ENCODE measurements at places on chromosomes 6 and 20. TPM values are rescaled to one million over a fixed set of nuclear protein-coding genes. Genes with fewer than 3 reads are reported as not detected.

Gene TULP1
- total RNA-seq = not detected

Gene MCCD1
- not detected for total RNA-seq

DNA sequence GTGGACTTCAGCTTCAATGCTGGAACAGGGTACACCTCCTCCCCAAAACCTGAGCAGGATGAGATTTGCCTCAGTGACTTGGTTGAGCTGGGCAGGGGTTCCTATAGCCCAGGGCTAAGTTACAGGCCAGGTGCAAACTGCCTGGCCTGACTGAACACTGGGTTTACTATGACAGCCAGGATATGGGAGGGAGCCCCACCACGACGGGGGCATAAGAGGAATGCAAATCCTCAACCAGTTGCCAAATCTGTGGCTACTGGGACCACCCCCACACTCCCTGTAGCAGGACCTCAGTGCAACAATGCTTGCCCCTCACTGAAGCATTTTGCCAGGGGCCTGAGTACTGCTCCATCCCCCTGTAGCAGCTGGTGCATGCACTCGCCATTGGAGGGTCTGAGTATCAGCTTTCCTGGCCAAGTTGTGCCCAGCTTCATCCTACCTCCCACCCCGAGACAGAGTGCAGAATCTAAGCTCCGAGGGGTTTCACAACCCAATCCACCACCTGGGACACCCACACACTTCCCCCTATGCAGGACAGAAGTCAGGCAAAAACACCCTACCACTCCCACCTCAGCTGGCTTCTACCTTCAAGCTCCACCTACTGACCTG, 27.6 kb downstream of the TREML4 start:
- no peak for DNase-seq

- no peak for DNase-seq
These were observed 36.9 kb downstream of the KCNQ2 start for GRCh38 chr20:63435552-63435951.

GRCh38 chr20:32779500-32780211, 17.5 kb downstream of the DNMT3B start:
- DNase-seq = no peak

DNA sequence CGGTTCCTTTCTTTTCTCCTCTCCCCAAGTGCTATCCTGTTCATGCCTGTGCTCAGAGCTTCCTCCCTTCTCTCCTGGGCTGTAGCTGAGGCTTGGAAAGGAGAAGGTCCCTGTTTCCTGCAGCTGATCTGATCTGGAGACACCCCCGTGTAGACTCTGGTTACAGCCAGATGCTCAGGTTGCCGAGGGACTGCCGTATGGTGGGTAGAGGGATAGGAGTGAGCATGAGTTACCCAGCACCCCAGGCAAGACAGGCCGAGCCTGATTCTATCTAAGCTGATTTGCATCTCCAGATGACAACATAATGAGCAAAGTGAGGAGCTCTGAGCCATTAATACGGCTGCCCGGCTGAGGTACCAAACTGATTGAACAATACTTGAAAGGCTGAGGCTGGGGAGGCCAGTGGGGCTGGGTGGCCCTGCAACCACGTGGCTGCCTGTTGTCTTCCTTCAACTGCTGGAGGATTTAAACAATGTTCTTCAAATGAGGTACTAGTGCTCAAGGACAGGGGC, 91.8 kb downstream of the ASXL1 start:
- DNase-seq = no peak

All from CD4-positive, CD25-positive, alpha-beta regulatory T cell (primary cell).